ENCODE measurements at places on chromosomes 12 and 14. TPM values are rescaled to one million over a fixed set of nuclear protein-coding genes. Genes with fewer than 3 reads are reported as not detected.

Gene KRT83
- total RNA-seq = 2.1 TPM

DNA sequence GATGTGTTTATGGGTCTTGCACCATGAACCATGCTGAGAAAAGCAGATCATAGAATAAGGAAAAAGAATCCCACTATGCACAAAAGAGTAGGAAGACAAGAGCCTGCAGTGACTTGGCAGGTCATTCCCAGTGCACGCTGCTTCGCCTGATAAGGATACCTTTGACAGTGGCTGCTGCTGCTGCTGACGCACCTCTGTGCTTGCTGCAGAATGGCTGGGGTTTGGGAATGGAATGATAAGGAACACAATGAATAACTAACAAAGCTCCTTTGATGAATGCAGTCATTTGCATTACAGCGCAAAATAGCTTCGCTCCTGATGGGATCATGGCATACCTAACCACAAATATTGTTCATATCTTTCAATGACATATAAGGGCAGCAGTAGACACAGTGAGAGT lies 278.7 kb downstream of the PDZRN4 start:
- no peak for DNase-seq

Gene NR4A1
- 28.7 TPM for total RNA-seq

GRCh38 chr14:53766106-53766505 lies 190.5 kb downstream of the BMP4 start:
- no peak for DNase-seq

DNA sequence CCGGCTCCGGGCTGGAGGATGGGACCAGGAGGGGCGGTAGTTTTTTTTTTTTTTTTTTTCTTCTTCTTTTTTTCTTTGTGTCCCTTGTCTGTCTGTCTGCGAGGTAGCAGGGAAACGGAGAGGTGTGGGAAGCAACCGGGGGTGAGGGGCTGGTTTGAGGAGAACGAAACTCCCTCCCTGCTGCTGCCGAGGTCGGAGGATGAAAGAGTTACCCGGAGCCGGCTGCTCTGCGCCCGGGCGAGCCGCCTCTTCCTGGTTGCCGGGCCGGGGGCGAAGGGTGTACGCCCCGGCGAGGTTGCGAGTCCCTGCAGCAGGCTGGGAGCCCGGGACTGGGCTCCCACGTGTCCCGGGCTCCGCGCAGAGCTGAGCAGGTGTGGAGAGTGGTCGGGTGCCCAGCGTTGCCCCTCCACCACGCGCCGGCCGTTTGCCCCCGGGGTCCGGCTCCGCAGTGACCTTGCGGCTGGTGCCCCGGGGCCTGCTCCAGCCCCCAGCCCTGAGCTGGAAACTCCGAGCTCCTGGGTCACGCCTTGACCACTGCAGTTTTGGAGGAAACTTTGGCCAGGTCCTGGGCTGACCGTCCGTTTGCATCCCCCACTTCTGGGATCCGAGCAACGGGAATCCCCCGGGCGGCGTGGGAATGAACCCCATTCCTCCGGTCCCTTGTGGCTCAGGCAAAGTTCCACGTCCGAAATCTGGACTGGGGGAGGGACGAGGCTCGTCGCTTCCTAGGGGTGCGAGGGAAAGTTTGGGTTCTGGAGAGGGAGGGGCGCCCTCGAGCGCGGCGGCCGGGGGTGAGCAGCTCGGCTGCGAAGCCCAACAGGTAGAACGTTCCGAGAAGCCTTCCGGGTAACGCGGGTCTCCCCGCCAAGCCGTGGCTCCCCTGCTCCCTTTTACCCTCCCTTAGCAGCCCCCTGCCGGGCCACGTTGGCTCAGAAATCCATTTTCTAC lies 1.3 kb downstream of the CHST11 start:
- peak; percentile 86 for DNase-seq

- no peak for DNase-seq
Measured at GRCh38 chr14:106174206-106174605, 647.8 kb downstream of the TMEM121 start.

DNA sequence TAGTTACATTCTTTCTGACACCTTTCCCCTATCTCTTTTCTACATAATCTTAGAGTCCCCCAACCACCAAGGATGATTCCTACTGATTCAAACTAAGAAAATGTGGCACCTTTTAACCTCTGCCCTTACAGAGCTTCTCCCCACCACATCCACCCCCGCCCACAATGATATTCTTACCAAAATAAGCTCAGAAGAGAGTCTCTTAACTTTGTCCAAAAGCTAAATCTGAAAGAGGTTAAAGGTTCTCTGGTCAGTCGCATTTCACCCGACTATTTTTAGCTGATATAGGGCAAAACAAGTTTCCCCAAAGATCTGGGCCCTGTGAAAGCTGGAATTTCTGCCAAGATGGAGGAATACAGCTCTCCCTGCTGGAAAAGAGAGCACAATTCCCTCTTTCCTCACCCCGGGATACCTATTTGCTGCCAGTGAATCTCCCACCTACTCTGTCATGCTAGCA lies 128.6 kb downstream of the ZFP36L1 start:
- DNase-seq = peak; percentile 23

Gene SYCP3
- not detected for total RNA-seq
